Left lung (tissue), 14 donors: ENCODE measurements at places on chromosomes 3 and 15. TPM values are rescaled to one million over a fixed set of nuclear protein-coding genes. Genes with fewer than 3 reads are reported as not detected.
A peak's percentile ranks its signal among the peaks of the same experiment; 100 is the strongest.

DNA sequence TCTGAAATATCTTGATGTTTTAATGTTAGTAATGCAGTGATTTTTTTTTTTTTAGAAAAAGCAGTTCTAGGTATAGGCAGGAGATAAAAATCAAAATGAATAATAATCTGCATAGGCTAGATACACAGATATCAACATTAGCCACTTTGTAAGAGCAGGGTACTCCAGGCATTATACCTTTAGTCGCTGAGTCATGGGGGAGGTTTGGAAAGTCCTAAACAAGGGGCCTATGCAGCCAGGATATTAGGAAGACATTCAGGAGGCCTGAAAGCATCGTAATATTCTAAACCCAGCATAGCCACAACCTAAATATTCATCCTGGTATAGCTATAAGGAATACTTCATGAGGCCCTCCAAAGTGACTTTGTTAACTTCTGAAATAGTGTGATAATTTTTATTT is 258.1 kb upstream of the NECTIN3 start:
- DNase-seq: no peak

DNA sequence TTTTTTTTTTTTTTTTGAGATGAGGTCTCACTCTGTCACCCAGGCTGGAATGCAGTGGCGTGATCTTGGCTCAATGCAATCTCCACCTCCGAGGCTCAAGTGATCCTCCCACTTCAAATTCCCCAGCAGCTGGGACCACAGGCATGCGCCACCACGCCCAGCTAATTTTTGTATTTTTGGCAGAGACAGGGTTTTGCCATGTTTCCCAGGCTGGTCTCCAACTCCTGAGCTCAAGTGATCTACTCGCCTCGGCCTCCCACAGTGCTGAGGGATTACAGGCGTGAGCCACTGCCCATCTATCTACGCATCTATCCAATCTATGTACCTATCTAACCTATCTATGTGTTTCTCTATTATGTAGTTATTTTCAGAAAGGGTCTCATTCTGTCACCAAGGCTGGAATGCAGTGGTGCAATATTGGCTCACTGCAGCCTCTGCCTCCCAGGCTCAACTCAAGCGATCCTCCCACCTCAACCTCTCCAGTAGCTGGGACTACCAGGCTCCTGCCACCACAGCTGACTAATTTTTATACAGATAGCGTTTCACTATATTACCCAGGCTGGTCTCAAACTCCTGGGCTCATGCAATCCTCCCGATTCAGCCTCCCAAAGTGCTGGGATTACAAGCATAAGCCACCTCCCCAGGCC is 20.2 kb upstream of the GPX1 start:
- DNase-seq: peak; percentile 64

DNA sequence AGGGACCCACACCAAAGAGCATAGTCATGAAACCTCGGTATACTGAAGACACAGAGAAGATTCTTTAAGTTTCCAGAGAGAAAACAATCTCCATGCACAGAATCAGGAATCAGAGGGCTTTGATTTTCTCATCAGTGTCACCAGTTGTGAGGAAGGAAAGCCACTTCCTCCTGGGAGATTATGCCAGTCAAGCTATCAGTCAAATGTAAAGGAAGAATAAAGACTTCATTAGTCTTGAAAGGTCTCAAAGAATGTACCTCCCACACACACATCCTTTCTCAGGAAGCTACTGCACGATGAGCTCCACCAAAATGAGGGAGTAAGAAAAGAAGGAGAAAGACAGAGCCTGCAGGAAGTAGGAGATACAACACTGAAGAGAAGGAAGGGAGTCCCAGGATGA is 486.3 kb downstream of the SHQ1 start:
- DNase-seq: no peak

The TRPM1 gene
- polyA plus RNA-seq: not detected
